D341Med (cell line): ENCODE measurements at places on chromosomes 2 and 18.
A peak's percentile ranks its signal among the peaks of the same experiment; 100 is the strongest.

- DNase-seq = no peak
Measured at GRCh38 chr2:137913169-137913568, 51.1 kb upstream of the HNMT start.

GRCh38 chr2:149420053-149420963, 89.9 kb downstream of the LYPD6 start:
- DNase-seq = no peak

- no peak for DNase-seq
Measured at GRCh38 chr18:42765302-42765701, 350.2 kb downstream of the RIT2 start.

DNA sequence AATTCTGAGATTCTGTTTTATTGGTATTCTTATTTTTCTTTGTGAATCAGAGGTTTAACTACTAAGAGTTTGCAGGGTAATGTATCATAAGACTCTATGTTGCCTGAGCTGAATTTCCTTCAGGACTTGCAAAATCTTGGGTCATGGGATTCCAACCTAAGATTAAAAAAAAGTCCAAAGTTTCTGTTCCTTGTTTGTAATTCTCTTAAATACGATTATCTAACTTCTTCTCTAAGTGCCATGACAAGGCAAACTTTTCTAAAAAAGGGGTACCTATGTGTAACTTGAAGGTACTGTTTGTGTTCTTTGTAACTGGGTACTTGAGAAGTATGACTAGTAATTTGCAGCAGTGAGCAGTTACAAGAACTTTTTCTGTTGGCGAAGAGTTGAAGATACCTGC, 181.3 kb upstream of the ZEB2 start:
- DNase-seq = no peak

- DNase-seq = no peak
Measured at GRCh38 chr2:194103941-194104659, 1552.9 kb upstream of the SLC39A10 start.

DNA sequence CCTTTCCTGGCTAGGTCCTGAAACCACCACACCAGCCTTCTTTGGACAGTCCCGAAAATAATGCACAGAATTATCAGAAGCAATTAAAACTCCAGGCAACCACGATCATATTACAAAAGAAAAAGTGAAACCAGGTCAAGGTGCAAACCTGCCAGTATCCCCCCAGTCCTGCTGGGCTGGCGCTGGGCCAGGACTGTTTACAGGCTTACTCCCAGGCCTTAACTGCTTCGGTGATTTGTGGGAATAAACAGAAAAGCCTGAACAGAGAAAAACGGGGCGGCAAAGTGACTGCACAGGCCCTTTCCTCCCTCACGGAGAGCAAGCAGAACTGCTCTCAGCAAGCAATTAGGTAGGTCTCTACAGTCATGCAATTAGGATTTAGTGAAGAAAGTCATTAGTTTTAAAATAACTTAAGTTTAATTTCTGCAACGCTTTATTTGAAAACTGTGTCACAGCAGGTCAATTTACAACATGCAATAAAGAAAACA, 1.3 kb downstream of the HDAC4 start:
- no peak for DNase-seq

DNA sequence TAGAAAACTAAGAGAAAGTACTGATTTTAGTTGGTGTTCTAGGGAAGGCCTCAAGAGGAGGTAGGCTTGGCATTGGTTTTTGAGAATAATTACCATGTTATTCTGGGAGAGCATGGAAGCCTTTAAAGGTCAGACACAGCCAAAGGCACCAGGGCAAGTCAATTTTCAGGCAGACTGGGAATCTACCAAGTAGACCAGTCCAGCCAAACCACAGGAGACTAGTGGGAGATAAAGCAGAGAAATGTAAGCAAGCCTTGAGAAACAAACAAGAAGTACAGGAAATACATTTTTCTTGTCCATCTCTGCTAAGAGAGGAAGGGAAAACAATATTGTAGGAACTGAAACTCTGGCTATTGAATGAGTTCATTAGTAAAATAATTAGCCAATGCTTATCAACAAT, 5.5 kb upstream of the CCDC68 start:
- no peak for DNase-seq

DNA sequence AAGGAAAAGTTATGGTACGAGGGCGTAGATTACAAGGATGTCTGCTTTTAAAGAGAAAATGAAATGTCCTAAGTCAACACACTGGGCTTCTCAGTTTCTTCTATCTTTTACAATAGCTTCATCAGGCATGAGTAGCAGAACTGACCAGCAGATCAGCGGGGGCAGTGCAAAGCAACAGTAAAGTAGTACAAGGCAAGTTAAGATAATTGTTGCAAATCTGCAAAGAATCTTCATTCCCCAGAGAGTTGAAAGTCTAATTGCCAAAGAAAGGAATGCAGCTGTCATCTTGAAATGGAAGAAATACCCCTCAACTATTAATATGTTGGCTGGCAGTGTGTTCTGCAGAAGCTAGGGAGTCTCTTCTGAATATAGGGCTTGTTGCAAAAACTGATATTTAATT, 60.2 kb upstream of the SLC39A10 start:
- no peak for DNase-seq

DNA sequence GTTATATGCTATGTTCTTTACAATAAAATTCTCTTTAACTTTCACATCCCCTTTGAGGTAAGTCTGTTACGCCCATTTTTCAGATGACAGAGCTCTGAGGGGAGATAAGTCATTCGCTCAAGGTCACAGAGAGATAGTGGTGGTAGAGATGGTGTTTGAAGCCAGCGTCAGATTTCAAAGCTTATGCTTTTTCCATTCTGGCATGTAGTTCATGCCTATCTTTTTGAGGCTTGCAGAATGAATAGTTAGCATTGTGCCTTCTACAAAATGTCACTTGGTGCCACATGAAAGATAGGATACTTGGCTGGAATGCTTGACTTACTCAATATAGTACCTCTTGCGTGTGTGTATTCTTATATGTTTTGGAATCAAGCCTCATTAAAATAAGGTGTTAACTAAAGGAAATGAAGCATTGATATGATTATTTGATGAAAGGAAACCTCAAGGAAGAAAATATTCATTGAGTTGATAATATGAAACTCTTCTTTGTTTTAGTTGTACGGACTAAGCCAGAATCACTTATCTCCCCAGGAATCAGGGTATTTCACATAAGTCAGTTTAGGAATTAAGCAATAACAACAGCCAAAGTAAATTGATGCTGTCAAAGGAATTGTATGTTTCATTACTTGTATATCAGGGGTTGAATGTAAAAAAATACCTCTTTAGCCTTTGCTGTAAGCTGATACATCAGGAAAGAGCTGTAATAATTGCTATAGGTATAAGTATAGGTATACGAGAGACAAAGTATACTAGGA, 15.5 kb downstream of the SPATS2L start:
- DNase-seq = no peak

- DNase-seq = no peak
Measured at GRCh38 chr2:143802242-143802641, 673.0 kb downstream of the ARHGAP15 start.

- no peak for DNase-seq
Measured at GRCh38 chr2:17821535-17822444, 5.5 kb downstream of the MSGN1 start.

- no peak for DNase-seq
Measured at GRCh38 chr2:232977438-232977971, 35.6 kb downstream of the NGEF start.

- DNase-seq = no peak
Measured at GRCh38 chr2:178910005-178910404, 102.8 kb upstream of the TTN start.

- no peak for DNase-seq
Measured at GRCh38 chr2:202122980-202123720, 50.1 kb downstream of the KIAA2012 start.

DNA sequence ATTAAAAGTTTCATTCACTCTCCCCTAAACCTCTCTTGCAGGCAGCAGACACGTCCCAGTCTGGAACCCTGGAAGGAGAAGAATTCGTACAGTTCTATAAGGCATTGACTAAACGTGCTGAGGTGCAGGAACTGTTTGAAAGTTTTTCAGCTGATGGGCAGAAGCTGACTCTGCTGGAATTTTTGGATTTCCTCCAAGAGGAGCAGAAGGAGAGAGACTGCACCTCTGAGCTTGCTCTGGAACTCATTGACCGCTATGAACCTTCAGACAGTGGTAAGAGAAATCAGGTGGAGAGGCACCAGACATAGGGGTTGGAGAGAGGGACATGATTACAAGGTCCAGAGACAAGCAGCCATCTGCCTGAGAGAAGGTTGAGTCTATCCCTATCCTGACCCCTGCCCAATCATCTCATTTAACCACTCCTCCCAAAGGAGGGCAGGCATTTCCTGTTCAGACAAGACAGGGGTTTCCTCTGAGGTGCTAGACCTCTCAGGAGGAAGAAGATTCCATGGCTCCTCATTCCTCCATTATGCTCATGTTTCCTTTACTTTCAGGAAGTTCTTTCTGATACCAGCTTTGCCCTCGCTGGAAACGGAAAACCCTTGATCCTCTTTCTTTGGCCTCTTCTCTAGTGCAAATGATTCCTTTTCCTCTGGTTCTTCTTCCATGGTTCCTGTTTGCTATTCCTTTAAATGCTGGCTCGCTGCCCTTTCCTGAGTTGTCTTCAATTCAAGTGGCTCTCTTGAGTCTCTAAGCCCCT, 15.1 kb downstream of the PLCD4 start:
- DNase-seq = no peak

- DNase-seq = no peak
Measured at GRCh38 chr2:155825876-155826275, 506.6 kb downstream of the NR4A2 start.

GRCh38 chr18:22930089-22930713, 2.9 kb upstream of the RBBP8 start:
- DNase-seq = peak; percentile 83

- no peak for DNase-seq
Measured at GRCh38 chr2:111198701-111199100, 78.0 kb downstream of the BCL2L11 start.

DNA sequence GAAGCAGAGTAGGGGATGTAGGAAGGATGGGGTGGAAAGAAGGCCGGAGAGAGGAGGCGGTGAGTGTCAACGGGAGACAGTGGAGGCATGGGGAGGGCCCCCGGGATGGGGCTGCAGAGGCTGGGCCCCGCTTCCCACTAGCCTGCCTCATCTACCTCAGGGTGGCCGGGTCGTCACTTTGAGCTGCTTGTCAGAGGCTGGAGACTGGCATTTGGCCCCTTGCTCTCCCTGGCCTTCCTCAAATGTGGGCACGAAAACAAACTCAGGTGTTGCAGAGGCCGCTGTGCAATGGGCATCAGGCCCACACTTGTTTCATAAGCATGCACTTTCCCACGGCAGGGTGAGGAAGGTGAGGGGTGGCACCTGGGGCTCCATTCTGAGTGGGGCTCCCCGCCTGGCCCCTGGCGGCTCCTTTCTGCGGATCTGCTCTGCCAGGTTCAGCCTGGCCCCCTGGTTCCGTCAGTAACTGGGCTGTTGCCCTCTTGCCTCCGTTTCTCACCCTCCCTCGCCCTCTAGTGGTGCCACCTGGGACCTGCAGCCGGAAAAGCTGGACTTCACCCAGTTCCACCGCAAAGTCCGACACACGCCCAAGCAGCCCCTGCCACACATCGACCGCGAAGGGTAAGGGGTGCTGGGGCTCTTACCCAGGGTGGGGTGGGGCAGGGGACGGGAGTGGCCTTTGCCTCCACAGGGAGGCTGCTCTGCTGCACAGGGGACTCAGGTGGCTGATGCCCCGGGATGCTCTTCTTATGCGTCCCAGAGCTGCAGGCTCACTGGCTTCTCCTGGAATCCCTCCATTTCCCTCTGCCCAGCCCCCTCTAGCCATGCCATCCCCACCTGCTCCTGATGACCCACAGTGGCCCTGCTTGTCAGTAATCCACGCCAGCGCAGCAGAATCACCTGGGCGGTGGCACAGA, 125.4 kb downstream of the CTIF start:
- DNase-seq = peak; percentile 92
